ENCODE measurements at places on chromosomes 5 and 9.

DNA sequence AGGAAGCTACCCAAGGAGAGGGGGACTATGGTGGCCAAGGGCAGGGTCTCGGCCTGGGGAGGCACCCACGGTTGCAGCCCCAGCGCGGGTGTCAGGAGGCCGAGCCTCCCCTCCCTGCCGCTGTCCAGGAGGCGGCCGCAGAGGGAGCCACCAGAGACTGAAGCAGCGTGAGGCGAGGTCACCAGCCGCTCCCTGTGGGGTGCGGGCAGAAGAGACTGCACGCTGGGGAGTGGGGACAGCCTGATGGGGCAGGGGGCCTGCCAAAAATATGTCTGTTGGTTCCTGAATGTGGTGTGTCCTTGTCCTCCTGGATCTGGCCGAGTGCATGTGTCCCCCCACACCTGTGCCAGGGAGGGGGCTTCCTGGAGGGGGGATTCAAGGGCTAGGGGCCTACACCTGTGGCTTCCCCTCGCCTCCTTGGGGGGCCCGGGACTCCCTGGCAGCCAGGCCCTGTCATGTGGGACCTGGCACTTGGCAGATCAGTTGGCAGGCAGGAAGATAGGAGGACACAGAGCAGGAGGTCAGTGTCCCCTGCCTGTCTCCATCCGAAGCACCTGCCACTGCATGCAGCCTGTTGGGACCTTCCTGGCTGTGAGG lies 131.2 kb downstream of the DAB2IP start:
- no peak for DNase-seq

- no peak for DNase-seq
Measured at GRCh38 chr5:91367344-91367743, 15.8 kb downstream of the ARRDC3 start.

DNA sequence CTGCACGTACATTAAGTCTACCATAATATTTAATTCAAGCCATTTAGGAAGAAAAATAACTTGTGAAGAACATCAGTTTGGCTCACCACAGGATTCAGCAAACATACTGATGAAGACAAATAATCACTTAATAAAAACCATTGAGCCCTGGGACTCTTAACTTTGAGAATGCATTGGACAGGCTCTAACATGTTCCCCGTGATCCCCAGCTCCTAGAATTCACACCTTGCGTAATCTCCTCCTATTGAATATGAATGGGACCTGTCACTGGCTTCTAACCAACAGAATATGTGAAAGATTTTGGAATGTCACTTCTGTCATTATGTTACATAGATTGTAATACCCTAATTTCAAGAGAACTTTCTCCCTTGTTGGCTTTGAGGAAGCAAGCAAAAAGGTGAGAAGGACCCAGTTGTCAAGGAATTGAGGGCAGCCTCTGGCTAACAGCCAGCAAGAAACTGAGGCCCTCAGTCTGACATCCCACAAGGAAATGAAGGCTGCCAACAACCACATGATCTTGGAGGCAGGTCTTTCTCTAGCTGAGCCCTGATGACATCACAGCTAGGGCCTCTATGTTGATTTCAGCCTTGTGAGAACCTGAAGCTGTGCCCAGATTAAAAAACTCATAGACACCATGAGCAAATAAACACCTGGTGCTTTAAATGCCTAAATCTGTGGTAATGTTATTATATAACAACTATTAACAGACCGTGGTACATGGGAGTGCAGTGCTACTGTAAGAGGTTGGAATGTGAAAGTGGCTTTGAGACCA lies 433.2 kb downstream of the SEMA5A start:
- no peak for DNase-seq

DNA sequence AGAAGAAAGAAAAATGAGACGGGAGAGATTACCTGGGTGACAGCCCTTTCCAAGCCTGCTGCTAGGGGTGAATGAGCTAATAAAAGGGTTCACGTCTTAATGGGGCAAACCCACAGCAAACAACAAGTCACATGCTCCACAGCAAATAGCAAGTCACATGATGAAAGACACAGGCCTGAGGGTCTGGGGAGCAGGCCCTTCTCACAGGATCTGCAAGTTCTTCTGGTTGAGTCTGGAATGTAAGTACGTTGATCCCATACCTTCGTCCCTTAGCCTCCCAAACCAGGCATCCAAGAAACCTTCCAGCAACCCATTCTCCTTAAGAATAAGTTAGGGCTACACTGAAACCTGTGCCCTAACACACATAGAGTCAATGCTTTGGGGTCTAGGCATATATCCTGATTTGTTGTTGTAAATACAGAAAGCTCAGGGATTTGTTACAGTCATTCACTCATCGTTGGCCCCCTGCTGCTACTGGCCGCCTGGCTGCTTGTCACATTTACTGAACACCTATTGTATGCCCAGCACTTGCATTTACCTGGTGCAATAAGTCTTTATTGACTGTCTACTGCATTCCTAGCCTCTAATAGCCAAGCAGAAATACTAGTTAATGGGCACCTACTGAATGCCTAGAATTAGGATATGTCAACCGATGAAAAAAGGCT lies 43.3 kb upstream of the MSX2 start:
- DNase-seq = no peak

GRCh38 chr9:70893580-70894122 lies 227.8 kb downstream of the TRPM3 start:
- no peak for DNase-seq

DNA sequence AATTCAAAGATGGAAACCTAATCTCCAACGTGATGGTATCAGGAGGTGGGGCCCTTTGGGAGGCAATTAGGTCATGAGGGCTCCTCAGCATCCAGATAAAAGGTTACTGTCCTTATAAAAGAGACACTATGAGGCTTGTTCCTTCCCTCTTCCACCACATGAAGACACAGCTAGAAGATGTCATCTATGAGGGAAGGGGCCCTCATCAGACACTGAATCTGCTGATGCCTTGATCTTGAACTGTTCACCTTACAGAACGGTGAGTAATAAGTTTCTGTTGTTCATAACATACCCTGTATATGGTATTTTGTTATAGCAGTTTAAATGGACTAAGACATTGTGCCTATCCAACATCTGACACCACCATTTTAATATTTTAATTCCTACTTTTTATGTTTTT lies 19.7 kb upstream of the CCNH start:
- no peak for DNase-seq

DNA sequence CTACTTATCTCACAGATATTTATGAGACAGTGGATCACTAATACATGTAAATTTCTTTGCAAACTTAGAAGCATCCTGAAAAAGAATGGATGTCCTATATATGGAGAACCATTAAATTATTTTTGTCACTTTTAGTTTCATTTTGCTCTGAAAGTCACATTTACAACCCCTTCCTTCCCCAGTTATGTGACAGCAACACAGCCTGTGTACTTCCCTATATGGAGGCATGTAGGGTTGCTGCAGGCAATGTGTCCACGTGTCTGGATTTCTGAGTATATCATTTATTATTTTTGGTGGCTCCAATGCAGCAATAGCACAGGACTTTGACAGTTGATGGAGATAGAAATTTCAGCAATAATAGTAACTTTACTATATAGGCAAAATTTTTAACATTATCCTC lies 156.4 kb downstream of the ST8SIA4 start:
- no peak for DNase-seq

DNA sequence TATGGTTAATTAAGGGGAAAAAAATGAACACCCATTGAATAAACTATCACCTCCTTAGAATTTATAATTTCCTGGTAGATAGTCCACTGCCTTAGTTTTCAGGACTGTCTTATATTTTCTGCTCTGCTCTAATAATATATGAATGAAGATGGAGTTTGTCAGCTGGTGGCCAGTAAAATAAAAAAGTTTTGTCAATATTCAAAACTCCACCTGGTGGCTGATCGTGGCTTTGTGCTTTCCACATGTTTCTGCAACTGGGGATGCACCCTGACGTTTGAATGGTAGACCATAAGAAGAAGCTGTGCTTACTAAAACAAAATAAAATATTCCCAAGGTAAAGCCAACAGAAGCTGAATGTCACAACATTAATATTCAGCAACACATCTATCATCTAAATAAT lies 286.6 kb upstream of the IZUMO3 start:
- DNase-seq = no peak

GRCh38 chr9:38007016-38007415 lies 62.0 kb downstream of the SHB start:
- DNase-seq = no peak

DNA sequence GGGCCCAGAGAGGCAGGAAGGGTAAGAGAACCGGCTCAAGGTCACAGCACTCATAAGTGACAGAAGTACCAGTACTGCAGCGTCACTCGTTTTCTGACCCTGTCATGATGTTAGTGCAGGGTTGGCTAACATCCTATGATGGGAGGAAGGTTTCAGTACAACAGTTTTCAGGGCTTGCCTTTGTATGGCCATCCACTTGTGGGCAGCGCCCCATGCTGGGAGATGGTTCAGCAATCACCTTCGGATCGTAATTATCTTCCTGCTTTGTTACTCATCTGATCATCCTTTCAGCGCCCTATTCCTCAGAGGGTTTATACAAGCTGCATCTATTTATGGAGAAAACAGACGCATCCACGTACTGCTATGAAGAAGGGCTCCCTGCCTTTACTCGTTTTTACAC lies 2.4 kb downstream of the MAP1B start:
- no peak for DNase-seq

- no peak for DNase-seq
Measured at GRCh38 chr5:61632064-61632463, 300.0 kb downstream of the ZSWIM6 start.

DNA sequence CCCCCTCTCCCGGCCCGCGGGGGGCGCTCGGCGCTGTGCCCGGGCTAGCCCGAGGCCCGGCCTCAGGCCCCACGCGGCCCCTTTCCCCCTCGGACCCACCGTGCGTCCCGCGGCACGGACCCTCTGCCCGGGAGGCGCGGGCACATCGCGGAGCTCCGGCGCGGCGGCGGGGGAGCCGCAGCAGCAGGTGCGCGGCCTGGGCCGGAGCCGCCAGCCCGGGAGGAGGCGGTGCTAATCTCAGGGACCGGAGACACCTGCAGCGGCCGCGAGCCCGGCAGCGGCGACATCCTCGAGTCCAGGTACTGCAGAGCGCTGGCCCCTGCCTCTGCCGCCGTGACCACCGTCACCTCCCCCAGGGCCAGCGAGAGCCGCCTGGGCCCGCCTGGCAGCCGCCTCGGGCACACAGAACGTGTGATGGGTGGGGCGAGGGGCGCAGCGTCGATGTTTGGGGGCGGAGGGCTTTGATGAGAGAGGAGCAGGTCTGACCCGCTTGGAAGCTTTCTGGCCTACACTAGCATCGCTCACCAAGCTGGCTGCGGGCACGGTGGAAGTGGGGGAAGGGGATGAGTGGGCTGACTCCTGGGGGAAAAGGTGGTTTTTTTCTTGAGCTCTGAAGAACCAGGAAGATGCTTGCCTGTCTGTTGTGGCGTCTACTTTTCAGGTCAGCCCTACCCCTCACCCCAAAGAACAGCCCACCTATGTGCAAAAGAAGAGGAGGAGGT lies 524 bp downstream of the CYFIP2 start:
- no peak for DNase-seq

- no peak for DNase-seq
Measured at GRCh38 chr9:75866273-75866871, 24.1 kb upstream of the PCSK5 start.

DNA sequence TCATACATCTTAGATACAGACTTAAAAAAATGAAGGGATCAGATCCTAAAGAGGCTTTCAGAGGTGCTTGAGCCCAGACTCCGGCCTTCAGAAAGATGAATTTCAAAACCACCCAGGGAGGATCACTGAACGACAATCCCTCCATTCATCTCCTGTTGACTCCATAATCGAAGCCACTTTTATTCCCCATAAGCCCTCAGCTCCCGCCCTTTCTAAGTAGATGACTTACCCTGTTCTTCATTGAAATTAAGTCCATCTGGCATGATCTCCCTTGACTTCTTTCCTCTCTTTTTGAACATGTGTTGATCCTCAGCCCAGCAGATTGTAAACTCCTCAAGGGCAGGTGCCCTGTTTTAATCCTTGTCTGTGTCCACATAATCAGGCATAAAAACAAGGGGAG lies 50.8 kb upstream of the ASTN2 start:
- no peak for DNase-seq

- DNase-seq = no peak
Measured at GRCh38 chr9:35510754-35511428, 21.0 kb downstream of the RUSC2 start.

DNA sequence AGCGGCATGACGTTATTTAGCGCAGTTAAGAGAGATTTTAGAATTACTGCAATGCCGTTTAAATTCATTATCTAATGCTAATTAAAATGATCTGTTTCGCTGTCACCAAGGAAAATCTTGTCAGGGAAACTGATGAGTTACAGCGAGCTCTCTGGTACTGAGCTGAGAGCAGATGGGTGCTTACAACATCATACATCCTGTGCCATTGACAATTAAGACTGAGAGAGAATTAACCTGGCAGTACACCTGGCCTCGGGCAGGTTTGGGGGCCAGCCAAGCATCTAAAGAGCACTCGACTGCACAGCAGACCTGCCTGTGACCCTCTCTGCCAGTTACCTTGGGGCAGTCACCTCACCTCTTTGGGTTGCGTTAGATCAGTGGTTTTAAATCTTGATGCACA lies 55.0 kb downstream of the PUM3 start:
- no peak for DNase-seq

- DNase-seq = no peak
Measured at GRCh38 chr5:135344349-135344748, 54.7 kb downstream of the MACROH2A1 start.

GRCh38 chr9:116380496-116380995 lies 227.0 kb downstream of the PAPPA start:
- no peak for DNase-seq

DNA sequence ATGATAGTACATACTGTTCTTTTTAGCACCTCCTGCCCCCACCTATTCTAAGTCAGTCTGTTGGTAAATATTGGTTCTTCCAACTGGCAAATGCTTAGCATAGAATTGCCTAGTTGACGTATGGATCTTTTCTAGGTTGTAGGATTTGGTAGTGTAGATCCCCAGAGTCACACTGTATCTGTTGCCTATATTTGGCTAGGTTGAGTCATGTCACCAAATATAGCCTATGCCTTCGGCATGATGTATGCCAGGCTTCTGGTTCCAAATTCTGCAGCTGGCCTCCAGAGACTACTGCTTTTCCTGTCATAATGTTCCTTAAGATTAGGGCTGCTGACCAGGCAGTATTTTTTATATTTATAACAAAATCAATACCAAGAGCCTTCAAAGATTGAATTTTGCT lies 38.2 kb downstream of the CPEB4 start:
- DNase-seq = no peak

DNA sequence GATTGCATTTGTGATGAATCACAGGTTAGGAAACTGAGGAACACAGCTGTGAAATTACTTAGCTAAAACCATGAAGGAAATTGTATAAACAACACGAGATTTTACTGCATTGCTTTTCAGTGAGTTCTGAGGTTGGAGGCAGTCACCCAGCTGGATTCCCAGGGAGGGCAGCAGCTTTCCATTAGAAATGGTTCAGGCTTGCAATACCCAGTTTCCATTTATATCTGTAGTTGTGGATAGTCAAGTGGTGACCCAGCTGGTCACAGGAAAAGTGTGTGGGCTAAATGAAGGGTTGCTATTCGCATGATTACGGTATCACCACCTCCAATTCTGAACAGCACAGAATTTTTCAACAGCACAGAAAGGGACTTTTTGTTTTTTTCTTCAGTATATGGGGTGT lies 34.3 kb upstream of the SPATA31D4 start:
- DNase-seq = no peak
